RWPE1 (cell line): ENCODE measurements at places on chromosomes 5 and 9.

DNA sequence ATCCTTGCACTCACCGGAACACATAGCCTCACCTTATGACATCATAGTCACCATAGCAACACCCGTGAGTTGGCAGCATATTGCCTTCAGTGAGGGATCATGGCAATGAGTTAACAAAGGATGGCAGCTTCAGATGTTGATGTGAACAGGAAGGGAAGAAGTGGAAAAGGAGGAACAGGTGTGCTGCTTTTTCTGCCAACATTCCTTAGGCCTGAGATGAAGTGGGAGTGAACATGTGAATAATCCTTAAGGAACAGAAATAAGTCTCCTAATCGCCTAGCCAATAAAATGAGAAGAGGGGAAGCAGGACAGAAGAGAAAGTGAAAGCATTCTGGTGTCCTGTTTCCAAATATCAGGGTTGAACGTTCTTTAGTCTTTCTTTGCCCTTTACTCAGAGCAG, 360.0 kb downstream of the BRINP1 start:
- DNase-seq, result peak; percentile 15

GRCh38 chr9:86402591-86402990, 48.4 kb upstream of the TUT7 start:
- no peak for DNase-seq

DNA sequence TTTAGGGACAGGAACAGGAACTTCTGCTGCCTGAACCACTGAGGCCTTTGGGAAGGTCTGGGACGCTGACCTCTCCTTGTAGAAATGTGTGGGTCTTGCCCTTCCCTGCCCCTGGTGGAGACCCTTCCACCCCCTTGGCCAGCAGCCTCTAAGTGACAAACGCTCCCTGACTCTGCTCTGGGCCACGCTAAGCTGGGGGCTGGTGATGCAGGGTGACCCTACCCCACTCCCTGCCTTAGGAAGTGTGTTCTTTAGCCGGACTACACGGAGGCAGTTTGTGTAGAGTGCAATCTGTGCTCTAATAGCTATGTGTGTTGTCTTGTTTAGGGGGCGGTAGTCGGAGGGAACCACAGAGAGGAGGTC, 123.0 kb downstream of the COL23A1 start:
- DNase-seq, result no peak

DNA sequence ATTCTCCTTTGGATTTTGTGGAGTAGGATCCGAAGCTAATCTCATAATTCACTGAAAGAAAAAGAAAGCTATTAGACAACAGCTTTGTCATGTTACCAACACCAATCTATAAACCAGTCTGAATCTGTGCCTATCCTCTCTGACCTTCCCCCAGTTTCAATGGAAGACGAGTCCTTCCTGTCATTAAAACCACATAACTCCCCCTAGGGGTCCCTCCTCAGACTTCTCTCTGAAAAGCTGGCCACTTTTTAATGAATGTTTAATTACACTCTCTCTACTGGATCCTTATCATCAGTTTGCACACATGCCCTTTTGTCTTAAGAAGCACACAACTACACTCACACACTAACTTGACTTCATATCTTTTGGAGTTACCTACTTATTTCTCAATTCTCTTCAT, 98.0 kb upstream of the TSLP start:
- DNase-seq, result no peak

DNA sequence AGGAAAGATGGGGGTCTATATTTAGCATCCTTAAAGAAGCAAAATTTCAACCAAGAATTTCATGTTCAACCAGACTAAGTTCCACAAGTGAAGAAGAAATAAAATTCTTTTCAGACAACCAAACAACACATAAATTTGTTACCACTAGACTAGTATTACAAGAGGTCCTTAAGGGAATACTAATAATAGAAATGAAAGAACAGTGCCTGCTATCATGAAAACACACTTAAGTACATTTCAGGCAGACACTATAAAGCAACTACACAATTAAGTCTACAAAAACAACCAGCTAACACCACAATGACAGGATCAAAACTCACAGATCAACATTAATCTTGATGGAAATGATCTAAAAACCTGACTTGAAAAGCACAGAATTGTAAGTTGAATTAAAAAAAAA, 477.2 kb downstream of the PTPRD start:
- no peak for DNase-seq

DNA sequence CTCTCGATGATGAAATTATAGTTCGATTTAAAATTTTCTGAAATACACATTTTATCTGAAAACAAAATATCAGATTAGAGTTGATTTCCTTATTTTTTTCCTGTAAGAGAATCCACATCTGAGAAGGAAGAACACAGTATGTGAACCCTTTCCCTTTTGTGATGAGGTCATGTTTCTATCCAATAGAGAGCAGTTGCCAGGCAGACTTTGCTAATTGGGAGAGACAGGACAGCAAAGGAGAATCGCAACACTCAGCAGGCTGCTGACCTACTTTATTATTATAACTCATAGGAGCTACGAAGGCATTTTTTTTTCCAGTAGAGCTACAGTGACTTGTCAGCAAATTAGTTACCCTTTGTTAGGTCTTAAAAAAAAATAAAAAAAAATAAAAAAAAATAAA, 242.1 kb downstream of the HCN1 start:
- DNase-seq, result peak; percentile 51

DNA sequence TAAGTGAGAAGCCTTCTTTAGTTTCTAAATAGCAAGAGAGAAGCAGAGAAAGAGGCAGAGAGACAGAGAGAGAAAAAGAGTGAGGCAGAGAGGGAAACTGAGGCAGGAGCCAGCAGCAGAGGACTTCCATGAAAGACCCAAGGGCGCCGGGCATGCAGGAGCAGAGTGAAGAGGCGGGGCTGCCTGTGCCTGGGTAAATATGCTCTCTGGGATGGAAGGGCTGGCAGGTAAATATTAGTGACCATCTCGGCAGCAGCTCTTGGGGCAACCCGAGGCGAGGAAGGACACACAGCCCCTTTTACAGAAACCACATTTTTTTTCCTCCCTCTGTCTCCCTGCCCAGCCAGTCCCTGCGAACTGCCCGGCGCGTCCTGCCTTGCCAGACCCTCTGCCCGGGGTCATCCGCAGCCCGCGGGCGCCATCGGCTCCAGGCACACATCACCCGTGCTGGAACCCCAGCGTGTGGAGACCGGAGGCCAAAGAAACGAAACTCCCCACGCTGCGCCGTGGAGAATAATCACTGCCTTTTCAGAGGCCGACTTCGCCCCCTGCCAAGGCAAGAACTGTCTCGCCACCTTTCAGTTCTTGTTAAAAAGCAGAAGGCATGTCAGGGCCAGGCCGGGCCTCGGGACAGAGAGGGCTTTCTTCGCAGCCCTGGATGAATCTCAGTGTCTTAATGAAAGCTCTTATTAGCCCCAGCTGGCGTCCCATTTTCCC, 61.3 kb downstream of the BOD1 start:
- DNase-seq, result no peak

- DNase-seq, result no peak
Observed at GRCh38 chr5:41517909-41518308, 7.5 kb upstream of the PLCXD3 start.

DNA sequence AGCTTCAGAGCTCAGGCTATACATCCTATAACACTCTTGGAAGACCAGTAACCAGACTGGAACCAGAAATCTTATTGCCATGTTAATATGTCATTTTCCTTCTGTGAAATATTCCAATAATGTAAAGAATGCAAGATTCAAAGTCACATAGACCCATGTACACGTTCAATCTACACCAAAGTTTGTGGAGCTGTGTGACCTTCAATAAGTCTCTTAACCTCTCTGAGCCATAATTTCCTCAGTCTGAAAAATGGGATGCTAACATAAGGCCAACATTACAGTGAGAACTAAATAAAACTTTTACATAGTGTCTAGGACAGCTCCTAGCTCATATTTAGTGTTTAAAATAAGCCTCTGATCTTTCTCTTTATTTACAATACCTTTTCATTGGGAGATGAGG, 70.4 kb downstream of the ARRDC3 start:
- DNase-seq, result no peak

GRCh38 chr5:1666812-1667588, 132.6 kb downstream of the MRPL36 start:
- peak; percentile 55 for DNase-seq

DNA sequence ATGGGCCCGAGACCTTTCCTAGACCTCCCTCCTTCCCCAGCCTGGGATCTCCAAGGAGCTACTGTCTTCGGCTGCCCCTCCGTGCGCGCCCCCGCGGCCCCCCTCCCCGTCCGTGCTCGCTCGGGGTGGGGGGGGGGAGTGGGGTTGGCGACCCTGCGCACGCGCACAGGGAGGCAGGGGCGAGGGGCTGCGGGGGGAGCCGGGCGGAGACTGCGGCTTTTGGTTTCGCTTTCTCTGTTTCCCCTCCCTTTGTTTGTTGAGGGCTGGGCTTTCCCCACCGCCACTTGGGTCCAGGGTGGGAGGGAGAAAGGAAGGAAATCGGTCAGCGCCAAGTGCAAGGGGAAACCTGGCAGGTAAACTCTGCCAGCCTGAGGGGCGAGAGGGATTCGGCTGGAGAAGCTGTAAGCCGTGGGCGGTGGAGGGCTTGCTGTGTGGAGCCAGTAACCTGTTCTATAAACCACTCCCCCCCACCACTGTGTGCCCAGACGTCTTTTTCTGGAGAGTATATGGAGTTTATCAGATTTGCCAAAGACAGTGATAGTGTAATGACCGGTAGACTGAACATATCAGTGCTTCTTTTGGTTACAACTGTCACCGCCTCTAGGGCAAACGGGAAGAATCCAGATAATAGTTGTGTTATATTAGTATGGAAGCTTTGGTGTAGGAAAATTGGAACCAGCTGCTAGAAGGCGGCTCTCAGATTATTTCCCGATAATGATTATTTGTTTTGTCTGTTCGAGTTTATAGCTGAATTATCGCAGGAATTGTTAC, 684 bp downstream of the DNAJA1 start:
- DNase-seq, result peak; percentile 74

GRCh38 chr9:16960084-16960483, 89.6 kb upstream of the BNC2 start:
- peak; percentile 8 for DNase-seq

DNA sequence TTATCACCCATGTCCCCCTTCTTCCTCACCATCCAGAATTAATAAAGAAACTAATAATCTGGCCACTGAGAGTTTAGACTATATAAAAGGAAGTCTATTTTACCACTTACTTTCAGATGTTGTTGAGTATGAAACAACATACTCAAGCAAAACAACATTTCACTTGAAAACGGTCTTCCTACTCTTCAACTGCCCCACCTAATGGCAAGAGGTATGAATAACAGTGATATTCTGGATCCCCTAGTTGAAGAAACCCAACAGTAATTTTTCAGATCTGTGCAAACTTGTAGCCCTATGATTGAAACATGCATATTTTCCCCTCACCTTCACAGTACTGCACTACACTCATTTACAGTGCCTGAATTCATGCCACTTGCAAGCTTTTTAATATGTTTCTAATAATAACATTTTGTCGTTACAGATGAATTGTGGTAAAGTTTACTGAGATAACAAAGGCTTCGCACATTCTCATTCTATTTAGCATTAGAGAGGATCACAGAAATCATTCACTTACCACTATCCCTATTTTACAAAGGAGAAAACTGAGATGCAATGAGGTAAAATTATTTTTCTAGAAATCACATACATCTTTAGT, 267.9 kb upstream of the PDE4D start:
- peak; percentile 36 for DNase-seq
